ENCODE measurements at places on chromosomes 13 and 19.

DNA sequence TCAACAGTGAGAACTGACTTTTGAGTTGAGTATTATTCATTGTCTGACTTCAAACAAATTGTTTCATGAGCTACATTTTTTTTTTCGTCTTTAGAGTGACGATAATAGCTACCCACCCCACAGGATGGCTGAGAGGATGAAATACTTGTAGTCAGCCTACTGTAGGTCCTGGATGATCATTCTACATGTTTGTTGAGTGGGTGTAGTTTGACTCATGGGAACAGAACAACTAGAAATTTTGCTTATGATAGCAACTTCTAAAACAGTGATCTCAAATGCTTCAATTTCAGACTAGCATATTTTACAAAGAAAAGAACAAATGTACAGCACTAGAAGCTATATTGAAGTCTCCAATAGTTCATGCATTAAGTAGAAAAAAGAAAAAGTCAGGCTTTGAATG is 651.8 kb downstream of the PCDH9 start:
- no peak for DNase-seq

DNA sequence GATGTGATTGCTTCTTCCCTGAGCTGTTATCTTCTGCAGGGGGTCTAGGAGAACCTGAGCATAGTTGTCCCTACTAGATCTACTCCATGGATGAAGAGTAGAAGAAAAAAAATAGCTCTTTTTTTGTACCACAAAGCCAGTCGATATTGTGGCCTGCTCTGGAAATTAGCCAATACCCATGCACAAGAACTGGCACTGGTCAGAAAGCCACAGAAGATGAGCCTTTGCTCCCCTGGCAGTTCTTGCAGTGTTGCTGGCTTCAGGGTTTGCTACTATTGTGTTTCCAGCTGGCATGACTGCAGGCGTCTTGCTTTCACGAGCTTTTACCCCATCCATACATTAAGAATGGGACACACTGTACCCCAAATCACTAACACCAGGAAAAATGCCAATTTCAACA is 547.7 kb upstream of the KLF12 start:
- no peak for DNase-seq

GRCh38 chr13:74930402-74931165 is 551.4 kb downstream of the TBC1D4 start:
- DNase-seq: no peak

DNA sequence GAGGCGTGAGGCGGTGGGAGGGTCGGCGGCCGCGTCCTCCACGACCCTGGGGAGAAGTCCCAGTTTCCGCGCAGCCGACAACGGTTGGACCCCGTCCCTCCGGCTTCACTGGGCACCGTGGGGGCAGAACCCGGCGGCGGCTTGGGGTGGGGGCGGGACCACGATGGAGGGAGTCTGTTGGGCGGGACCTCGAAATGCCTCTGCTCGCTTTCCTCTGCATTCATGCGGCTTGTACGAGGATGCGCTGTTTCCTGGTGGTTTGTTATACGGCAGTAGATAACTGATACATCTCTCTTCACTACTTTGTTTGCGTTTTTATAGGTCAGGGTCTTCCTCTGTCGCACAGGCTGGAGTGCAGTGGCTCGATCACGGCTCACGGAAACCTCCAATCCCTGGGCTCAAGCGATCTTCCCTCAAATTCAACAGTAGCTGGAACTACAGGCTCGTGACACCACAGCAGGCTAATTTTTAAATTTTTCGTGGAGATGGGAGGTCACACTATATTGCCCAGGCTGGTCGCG is 24.6 kb upstream of the ZNF846 start:
- DNase-seq: peak; percentile 78

- DNase-seq: no peak
Measured at GRCh38 chr13:32037471-32037870, 5.9 kb downstream of the FRY start.

GRCh38 chr19:19315444-19315843 is 4.9 kb downstream of the SUGP1 start:
- no peak for DNase-seq

DNA sequence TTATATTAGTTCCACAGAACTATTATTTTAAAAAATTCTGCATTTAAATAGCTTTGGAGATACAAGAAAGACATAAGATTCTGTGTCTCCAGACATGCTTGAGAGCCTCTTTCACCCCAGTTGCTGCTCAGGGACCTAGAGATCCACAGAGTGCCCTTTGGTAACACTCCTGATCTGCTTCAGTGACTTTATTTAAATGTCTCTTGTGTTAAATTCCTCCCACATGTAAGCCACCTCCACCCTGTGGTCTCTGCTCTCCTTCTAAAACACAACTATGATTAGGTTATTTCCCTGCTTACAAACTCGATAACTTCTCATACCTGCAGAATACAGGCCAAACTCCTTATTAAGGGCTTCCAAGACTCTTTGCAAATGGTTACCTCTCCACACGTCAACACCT is 141.0 kb downstream of the RFC3 start:
- no peak for DNase-seq

DNA sequence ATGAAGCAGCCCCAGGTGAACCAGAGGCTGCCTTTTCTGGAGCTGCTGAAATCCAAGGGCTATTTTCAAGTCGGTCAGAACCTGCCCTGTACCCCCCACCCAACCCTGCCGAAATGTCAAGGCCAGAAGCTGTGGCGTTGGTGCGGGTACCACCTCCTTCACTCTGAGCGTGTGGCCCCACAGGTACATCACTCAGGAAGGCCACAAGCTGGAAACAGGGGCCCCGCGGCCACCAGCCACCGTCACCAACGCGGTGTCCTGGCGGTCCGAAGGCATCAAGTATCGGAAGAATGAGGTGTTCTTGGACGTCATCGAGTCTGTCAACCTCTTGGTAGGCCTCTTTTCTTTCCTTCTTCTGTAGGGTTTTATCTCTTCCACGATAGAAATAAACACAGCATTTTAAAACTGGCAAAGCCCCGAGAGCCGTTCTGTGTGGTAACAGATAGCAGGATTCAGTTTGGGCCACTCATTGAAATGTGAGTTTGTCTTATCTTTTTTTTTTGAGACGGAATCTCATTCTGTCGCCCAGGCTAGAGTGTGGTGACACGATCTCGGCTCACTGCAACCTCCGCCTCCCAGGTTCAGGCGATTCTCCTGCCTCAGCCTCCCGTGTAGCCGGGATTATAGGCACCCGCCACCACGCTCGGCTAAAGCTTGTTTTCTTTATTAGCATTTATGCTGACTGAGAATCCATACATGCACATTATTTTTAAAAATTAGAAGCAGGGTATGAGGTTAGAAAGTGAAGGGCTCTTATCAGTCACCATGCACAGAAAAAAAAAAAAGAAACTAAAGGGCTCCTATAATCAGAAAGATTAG is 11.3 kb downstream of the AP1M1 start:
- no peak for DNase-seq

DNA sequence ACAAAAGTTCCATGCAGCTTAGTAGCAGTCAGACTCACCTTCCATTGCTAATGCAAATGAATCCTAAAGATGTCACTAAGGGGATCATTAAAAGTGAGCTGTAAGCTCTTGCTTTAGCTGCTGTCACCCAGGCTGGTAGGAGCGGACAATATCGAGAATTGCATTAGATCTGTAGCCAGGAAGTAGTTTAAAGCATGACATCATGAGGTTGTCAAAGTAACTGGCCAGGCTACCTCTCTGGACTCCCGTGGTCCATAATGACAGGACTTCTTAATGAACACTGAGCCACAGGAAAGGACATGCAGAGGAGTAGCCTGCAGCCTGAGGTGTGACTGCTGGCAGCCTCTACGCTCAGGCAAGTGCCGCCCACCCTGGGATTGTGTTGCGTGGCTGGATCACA is 522.3 kb upstream of the NBEA start:
- no peak for DNase-seq

- no peak for DNase-seq
Measured at GRCh38 chr19:12222980-12223630, 60.2 kb downstream of the ZNF136 start.
